SK-N-MC (cell line): ENCODE measurements at places on chromosomes 6 and 20.
A peak's percentile ranks its signal among the peaks of the same experiment; 100 is the strongest.

DNA sequence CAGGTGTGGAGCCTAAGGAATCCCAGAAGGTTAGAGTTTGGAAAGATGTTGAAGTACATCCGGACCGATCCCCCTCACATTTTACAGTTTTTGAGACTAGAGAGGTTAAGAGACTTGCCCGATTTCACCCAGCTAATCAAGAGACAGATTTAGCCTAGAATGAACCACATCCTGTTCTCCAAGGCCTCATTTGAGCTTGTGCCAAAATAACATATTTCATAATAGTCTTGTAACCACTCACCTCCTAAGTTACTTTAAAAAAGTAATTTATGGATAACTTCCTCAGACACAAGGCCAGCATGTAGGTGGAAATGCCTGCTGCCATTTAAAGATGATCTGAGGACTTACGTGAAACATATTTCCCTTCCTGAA lies 39.8 kb upstream of the ARHGAP18 start:
- DNase-seq, result peak; percentile 88

DNA sequence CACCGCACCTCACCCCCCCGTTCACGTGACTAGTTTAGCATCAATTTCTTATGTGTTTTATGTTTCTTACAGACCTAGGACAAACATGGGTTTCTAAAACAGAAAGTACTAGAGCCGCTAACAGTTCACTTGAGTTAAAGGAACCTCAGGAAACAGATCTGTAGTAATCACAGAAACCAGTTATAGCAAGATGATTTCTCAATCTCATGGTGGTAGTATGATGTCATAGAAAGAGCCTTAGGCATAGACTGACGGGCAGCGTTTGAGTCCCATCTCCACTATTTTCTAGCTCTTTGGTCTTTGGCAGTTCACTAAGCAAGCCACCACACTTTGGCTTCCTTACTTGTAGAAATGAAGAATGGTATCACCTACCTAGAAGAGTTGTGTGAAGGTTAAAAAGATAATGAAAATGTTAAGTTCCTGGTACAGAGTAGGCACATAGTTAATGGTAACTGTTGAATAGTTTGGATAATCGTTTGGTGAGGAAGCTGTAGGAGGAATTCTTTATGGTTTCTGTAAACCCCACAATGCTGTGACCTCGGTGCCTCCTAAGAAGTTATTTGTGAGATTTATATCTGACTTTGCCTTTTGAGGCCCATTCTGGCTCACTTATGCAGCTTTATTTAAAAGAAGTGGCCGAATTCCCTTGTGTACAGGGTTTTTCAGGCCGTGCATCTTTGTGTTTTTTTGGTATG lies 21.3 kb downstream of the CTNNBL1 start:
- DNase-seq, result no peak

GRCh38 chr6:156890627-156891314 lies 113.6 kb downstream of the ARID1B start:
- DNase-seq, result no peak

- DNase-seq, result peak; percentile 75
Measured at GRCh38 chr20:37567671-37568588, 40.3 kb upstream of the BLCAP start.

GRCh38 chr6:89217299-89217910 lies at the start of gene GABRR1:
GABRR1 (minus strand) TSS chr6:89217358; CDS start chr6:89217322, 36 bp downstream.
- DNase-seq, result no peak

- no peak for DNase-seq
Measured at GRCh38 chr6:70684794-70685493, 17.3 kb downstream of the SMAP1 start.

DNA sequence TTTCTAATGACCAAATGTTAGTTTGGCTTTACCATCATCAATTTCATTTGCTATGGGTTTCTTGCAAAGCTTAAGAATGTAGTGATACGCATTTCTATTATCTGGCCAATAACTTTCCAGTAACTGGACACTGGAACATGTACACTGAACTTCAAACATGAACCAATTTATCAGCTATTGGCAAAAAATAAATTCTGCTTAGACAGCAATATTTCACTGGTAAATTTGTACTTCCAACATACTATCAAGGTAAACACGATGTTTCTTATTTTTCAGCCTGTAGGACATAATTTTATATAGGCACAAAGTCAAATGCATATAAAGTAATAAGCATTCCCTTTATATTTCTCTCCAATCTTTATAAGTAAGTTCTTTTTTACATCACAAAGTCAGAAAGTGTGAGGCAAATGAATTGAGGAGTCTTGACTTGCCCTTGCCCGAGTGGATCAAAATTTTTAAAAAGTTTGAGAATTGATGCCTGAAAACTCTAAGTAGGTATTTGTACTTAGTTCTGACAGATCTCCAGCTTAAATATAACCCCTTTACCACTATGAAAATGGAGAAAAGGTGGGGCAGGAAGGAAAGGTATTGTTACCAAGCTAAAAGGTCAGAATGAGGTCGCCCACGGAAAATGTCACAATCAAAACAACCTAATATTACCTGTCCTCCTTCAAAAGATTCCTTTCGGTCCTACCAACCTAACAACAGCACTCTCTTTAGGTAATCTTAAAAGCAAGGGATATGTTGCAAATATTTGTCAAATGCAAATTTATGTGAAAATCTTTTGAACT lies 41.3 kb downstream of the STK38 start:
- no peak for DNase-seq
